EL (cell line): ENCODE measurements at places on chromosomes 7 and 10.
A peak's percentile ranks its signal among the peaks of the same experiment; 100 is the strongest.

DNA sequence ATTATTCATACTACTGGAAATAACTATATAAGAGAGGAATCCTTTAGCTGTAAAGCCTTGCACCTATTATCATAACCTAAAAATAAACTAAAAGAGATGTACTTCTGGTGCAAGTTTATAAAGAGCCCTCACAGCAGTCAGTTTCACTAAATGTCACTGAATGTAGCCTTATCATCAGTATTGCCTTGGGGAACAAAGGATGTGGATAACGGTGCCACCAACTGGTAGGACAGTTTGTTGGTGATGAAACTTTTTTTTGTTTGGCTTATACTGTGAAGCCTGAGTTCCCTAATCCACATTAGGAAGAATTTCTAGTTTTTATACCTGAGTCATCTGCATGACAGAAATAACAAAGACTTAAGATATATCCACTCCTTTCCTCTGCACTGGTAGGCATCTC is 117.9 kb upstream of the COL1A2 start:
- DNase-seq = peak; percentile 53

GRCh38 chr7:25854608-25855497 is 297.1 kb upstream of the NFE2L3 start:
- peak; percentile 79 for DNase-seq

DNA sequence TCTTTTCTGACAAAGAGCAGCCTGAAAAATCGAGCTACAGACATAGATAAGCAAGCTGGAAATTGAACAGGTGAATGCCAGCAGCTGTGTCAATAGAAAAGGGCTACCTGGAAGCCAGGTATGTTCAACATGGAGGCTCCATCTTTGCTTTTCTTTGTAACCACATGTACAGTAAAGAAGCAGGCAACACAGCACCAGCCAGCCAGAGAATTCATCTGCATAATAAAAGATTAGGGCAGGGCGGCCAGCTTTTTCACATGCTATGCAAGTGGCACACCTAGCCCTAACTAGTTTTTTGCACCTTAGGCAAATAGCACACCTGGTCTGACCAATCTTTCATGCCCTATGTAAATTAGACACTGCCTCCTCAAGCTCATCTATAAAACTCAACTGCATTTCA is 25.7 kb downstream of the COG5 start:
- DNase-seq = no peak

DNA sequence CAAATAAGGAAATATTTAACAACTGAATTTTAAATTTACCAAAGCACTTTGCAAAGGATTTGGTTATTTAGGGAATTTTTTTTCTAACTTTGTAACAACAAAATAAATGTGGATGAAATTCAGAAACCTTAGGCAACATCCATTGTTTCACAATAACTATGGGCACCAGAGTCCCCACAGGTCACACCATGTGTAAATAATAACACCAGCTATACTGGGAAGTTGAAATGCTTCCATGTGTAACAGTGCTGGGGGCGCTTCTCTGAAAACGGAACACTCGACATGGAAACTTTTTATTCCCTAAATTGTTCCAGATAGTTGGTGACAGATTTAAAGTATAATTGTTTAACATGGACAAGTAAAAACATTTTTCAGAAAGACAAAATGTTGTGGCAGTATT is 818.6 kb downstream of the TNS3 start:
- no peak for DNase-seq

- no peak for DNase-seq
Observed at GRCh38 chr10:21100190-21100589, 203.1 kb upstream of the NEBL start.

DNA sequence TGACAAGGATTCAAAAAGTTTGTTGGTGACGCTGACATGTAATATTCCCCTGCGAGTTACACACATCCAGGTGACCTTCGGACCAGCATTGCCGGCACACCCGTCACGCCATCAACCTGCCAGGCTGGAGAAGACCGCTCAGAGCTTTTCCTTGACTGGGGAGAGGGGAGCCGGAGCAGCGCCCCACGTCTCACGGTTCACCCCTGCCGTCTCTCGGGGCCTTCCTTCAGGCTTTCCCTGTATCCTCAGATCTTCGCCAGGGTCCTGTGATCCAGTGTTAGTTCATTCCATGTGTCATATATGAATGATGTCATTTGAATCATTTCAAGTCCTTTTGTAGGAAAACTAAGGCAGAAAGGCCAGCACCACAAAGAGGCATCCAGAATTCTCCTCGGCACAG is 127.8 kb downstream of the MGMT start:
- DNase-seq = no peak

GRCh38 chr7:21253740-21254687 is 173.9 kb upstream of the SP4 start:
- peak; percentile 53 for DNase-seq

DNA sequence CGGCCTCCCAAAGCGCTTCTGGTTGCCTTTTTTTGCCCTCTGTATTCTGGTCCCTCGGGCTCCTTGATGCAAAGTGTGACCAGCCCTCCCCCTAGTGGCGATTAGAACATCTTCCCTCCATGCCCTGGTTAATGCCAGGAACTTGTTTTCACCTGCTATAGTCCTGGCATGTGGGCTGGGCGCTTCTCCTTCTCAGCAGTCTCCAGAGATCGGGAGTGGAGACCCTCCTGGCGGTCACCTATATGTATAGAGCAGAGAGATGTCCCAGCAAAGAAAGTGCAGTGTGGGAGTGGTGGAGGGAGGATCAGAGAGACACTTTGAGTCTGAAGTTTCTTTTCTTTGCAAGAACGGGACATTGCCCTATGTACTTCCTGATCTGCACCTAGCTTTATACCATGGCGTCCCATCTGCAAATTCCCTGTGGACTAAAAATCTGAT is 264.1 kb downstream of the OTUD1 start:
- peak; percentile 65 for DNase-seq

DNA sequence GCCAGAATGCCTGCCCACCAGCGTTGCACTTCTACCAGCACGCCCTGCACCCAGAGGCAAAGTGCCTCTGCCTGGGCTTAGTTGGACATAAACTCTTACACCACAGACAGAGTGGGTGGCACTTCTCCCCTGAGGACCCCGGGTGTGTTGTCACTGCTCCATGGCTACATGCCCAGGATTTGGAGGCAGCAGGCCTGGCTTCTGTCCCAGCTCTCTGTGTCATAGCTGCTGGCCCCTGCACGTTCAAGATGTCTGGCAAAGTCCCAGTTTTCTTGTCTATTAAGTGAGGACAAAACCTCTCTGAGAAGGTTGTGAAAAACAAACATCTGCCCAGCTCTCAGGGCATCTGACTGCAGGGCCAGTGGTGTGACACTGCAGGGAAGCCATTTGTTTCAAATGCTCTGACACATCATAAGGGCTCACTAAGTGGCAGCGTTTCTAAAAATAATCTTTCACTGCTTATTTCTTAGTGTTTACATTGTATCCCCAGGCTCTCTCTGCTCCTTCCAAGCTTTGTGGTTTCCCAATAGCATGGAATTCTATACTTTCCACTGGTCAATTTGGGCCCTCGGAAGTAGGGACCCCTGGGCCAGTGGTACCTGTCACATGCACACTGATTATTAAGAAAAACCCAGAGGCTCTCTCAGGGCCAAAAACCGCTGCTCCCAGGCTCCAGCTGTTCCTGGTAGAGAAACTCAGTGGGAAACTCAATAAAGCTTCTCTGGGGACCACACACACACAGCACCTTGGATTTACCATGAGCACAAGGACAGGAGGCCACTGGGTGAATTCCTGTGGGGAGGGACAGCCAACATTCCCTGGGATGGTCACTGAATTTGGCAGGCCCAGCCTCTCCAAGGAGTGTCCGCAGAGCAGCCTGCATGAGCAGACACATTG is 86.2 kb upstream of the ANLN start:
- peak; percentile 96 for DNase-seq

DNA sequence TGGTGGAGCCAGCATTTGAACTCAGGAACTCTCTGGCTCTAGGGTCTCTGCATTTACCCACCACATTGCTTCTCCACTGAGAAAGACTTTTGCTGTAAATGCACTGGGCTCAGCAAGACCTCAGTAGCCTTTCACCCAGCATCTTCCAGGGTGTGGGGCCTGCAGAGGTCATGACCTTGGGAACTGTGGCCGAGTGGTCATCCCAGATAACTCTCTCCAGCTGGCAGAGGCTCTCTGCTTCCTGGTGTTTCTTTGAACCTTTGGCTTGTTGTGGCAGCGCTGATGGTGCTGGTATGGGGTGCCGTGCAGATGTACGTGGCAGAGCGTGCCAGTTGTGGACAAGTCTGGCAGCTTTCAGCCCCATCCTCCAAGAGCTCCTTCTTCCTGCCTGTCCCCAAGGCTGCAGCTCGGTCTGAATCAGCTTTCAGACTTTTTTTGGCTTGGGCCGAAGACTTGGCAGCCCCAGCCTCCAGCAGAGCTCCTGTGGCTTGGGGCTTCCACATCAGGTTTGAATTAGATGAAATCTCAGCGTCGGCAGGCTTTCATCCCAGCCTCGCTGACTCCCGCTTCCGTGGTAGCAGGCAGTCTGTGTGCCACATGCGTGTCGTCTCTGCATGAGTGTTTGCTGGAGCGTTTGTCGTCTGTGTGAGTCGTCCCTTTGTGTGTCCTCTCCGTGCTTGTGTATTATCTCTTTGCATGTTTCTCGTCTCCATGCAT is 21.5 kb downstream of the ADAMTS14 start:
- peak; percentile 82 for DNase-seq

GRCh38 chr7:119931230-119931824 is 341.6 kb upstream of the KCND2 start:
- no peak for DNase-seq

DNA sequence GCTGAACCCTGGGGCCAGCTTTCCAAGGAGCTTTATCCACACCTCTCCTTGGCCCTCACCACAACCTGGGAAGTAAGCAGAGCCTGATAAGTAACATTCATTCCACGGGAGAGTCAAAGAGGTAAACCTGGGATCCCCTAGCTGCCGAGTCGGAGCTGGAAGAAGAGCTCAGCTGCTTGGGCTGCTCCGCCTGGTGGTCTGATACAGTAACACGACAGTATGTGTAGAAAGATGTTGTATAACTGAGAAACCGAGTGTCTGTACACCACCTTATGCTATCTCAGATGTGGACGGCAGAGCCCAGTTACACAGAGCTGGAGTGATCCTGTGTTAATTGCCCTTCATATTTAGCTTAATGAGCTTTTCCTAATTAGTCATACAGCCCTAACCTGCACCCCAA is 151.3 kb upstream of the KMT2E start:
- peak; percentile 12 for DNase-seq

DNA sequence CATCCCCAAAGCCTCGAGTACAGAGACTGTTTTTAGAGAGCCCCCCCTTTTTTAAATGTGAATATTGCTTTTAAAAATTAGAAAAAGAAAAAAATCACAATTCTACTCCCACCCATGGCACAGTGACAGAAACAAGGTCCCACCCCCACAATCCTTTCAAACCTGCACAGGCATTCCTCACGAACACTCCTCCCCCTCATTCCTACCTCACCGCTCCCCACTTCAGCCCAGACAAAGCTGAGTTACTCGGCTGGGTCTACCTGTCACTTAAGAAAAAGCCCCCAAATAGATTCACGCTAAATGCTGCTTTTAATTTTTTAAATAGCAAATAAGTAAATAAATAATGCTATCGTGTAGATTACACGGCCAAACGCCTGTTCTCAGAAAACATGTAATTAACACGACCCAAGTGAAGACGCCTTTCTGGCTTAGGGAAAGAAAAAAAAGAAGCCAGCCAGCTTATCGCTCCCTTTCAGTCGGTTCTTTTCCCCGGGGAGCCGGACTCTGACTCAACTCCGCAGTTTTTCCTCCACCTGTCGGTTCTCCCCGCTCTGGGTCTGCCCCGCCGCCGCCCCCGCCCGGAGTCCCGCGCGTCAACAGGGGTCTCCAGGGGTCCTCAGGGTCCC is 739 bp downstream of the MPP7 start:
- no peak for DNase-seq

- DNase-seq = no peak
Observed at GRCh38 chr7:25698451-25699113, 453.4 kb upstream of the NFE2L3 start.

DNA sequence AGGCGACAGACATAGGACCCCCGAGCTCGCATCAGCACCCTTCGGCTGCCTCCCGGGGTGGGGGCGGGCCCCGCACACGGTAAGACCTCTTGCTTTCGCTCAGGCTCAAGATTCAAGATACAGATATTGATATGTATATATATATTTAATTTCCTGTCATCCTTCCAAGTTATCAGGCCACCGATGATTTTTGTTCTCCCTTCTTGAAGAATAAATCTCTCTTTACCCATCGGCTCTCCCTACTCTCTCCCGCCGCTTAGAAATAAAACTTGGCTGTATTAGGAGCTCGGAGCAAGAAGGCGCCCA is 603 bp downstream of the ADRA2A start:
- DNase-seq = no peak

DNA sequence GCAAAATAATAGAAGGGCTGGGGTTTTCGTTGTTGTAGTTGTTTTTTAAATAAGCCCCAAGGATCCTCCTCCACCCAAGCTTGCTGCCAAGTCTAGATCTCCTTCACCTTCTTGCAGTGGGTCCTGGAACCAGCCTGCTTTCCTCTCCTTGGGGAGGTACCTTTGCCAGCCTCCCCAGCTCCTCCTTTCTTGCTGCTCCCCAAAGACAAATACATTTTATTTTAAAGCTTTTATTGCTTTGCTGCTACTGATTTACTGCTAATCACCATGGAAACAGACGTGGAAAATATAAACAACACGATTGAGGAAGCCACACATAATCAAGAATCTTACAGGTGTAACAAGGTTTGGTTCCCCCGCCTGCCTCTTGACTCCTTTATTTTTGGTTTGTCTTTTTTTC is 17.4 kb upstream of the SLF2 start:
- DNase-seq = no peak

DNA sequence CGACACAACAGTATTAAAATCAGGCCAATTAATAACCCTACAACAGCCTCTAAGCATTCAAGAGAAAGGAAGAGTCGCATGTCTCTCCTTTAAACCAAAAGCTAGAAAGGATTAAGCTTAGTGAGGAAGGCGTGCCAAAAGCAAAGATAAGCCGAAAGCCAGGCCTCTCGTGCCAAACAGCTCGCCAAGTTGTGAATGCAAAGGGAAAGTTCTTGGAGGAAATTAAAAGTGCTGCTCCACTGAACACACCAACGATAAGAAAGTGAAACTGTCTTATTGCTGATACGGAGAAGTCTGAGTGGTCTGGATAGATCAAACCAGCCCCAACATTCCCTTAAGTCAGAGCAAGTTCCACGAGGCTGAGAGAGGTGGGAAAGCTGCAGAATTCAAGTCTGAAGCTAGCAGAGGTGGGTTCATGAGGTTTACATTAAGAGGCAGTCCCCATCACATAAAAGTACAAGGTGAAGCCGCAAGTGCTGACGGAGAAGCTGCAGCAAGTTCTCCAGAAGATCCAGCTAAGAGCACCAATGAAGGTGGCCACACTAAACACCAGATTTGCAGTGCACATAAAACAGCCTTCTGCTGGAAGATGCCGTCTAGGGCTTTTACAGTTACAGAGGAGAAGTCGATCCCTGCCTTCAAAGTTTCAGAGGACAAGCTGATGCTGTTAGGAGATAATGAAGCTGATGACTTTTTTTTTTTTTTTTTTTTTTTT is 194.8 kb downstream of the MAD1L1 start:
- DNase-seq = peak; percentile 37

- DNase-seq = no peak
Observed at GRCh38 chr7:78779788-78780187, 673.7 kb downstream of the MAGI2 start.

GRCh38 chr10:98340261-98340939 is 72.4 kb upstream of the LOXL4 start:
- DNase-seq = no peak

GRCh38 chr10:20714518-20714917 is 182.6 kb downstream of the NEBL start:
- DNase-seq = no peak

GRCh38 chr7:30709549-30709948 is 27.3 kb upstream of the CRHR2 start:
- DNase-seq = no peak

GRCh38 chr7:51783241-51783640 is 466.6 kb upstream of the COBL start:
- DNase-seq = no peak

GRCh38 chr7:64626083-64626469 is 39.9 kb upstream of the ZNF107 start:
- no peak for DNase-seq
